ENCODE measurements at places on chromosomes 16 and 17.

DNA sequence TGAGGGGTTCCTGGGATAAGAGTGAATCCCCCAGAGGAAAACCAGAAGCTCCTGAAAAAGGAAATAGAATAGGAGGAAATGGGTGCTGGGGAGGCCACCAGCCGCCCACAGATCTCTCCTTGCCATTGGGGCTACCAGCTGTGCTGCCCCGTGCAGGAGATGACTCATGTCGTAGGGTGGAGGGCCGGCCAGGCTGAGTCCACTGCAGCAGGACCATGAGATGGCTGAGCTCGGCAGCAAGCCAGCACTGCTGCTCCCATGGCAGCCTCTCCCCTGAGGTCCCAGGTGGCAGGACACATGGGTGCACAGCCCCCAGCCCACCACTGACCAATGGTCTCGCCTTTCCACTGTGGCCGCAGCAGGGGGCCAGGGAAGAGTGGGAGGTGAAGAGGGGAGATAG is 95.5 kb downstream of the GNAO1 start:
- no peak for DNase-seq

- no peak for DNase-seq
These were observed 57.3 kb upstream of the BCO1 start for GRCh38 chr16:81181013-81181720.

DNA sequence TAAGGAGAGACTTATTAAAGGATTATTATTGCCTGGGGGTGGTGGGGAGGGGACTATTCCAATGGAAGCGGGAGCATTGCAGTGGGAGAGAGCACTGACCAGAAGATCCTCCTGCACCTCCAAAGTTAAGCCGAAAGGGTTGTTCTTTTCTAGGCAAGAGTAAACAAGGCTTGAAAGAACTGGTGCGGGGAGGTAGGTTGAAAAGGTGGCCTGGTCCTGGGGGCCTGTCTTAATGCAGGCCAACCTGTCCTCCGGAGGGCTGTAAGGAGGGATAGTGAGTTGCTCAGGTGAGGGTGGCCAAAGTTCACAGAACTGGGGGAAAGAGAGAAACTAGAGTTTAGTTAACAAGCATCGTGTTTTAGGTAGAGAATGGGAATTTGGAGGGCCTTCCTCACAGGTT is 65.3 kb downstream of the RAB11FIP4 start:
- no peak for DNase-seq

GRCh38 chr16:19804538-19805323 is 79.9 kb downstream of the GPRC5B start:
- DNase-seq: peak; percentile 62

GRCh38 chr17:28725660-28726225 is 290 bp downstream of the TLCD1 start:
- no peak for DNase-seq
